Stimulated activated CD4-positive, alpha-beta T cell treated with anti-CD3 and anti-CD28 coated beads, Interleukin-1b, Interleukin-23, amount 100 ng/mL, for 48 hours (primary cell): ENCODE measurements at places on chromosomes 16 and 17.

DNA sequence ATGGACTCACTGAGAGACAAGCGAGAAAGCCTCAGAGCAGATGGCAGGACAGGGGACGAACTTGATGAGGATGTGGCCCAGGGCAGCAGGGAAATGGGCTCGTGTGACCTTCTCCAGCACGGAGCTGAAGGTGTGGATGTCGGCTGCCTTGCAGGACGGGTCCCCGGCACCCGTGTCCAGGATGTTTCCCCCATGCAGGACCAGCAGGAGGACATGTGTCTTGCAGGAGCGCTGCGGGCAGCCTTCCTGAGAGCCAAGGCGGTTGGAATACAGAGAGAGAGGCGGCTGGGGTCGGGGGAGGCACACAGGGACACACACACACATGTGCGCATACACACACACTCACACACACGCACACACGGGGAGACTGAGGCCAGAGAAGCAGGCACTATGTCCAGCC lies 39.3 kb downstream of the PIMREG start:
- no peak for DNase-seq

DNA sequence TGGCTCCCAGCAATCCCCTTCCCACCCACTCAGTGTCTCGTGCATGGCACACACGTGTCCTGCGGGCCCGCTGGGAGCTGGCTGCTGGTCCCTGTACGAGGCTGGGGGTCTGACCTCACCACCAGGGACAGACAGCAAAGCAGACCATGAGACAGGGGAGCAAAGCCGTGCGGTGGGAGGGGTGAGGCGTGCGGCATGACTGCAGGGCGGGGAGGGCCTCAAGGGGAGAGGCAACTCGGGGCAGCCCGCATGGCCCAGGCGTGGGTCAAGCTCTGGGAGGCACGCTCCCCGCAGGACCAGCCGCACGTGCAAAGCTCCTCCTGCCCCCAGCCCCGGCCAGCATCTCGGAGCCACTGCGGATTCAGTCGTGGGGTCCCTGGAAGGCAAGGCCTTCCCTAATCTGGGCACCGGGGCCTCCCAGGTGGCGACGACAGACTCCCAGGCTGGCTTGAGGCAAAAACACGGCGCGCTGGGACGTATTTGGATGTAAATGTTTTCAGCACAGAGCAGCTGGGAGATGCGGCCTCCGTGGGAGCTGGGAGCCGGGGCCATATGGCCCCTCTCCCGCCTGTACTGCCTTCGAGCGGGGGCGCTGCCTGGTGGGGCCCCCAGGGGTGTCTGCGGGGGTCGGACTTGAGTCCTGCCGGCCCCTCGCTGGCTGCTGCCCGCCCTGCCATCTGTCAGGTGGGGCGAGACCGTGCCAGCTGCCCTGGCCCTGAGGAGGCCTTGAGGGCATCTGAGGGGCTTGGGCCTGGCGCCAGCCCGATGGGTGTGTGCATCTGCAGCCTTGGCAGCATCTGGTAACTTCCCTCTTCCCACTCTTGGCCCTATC lies 12.2 kb upstream of the CBFA2T3 start:
- no peak for DNase-seq

DNA sequence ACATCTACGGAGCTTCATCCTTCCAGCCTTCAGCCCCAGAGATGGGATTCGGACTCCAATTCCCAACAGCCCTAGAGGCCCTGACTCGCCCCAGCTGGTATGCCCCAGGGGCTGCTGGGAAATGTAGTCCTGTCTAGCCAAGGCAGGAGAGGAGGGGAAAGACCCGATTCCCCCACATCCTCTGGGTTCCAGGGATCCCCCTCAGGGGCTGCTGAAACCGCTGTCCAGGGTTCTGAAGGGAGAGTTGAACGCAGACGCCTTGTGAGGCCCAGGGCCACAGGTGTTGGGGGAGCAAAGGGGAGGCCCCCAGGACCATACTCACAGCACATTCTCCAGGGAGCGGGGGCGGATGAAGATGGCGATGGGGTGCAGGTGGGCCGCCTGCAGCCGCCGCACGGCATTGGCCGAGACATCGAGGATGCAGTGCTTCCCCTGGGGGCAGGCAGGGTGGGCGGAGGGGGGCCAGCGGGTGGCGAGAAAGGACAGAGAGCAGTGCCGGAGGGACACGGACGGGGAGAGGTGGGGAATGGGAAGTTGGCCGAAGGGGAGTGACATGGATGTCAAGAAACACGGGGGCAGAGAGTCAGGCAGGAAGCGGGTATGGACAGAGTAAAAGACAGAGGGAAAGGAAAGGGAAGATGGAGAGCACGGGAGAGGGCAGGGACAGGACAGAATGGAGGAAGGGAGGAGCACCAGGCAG lies 12.6 kb upstream of the ASGR1 start:
- DNase-seq, result no peak

GRCh38 chr16:56352351-56353053 lies 72.8 kb downstream of the AMFR start:
- no peak for DNase-seq

- DNase-seq, result peak; percentile 12
Measured at GRCh38 chr17:62892870-62893338, 73.1 kb upstream of the TANC2 start.

GRCh38 chr17:55663400-55663799 lies 59.3 kb downstream of the TMEM100 start:
- DNase-seq, result no peak

DNA sequence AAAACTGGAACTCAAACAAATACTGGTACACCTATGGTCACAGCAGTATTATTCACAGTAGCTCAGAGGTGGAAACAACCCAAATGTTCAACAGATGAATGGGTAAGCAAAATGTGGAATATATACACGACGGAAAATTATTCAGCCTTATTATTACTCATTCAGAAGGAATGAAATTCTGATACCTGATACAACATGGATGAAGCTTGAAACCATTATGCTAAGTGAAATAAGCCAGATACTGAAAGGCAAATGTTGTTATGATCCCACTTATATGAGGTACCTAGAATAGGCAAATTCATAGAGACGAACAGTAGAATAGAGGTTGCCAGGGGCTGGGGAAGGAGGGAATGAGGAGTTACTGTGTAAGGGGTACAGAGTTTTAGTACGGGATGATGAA lies 27.1 kb upstream of the MYLK3 start:
- no peak for DNase-seq

DNA sequence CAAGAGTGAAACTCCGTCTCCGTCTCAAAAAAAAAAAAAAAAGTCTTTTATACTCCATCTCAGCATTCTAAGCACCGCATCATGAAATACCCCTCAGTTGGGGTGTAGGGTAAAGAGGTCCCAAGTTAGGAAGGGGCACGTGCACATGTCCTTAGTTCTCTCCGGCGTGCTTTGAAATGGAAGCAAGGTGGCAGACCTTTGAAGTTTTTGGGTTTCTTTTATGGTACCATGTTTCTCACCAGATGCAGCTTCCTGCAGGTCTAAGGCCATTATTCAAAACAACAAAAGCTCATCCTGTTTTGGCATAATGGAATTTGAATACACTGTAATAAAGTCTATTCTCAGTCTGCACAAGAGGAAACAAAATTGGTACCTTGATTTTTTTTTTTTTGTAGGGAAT lies 9.6 kb downstream of the EMC8 start:
- no peak for DNase-seq

- no peak for DNase-seq
Measured at GRCh38 chr17:6787081-6787693, 11.2 kb downstream of the FBXO39 start.

- peak; percentile 36 for DNase-seq
Measured at GRCh38 chr17:2055292-2056205, 646 bp downstream of the HIC1 start.

- no peak for DNase-seq
Measured at GRCh38 chr17:78479369-78479768, 97.8 kb downstream of the DNAH17 start.

GRCh38 chr17:57665128-57665527 lies 80.0 kb downstream of the CCDC182 start:
- no peak for DNase-seq

DNA sequence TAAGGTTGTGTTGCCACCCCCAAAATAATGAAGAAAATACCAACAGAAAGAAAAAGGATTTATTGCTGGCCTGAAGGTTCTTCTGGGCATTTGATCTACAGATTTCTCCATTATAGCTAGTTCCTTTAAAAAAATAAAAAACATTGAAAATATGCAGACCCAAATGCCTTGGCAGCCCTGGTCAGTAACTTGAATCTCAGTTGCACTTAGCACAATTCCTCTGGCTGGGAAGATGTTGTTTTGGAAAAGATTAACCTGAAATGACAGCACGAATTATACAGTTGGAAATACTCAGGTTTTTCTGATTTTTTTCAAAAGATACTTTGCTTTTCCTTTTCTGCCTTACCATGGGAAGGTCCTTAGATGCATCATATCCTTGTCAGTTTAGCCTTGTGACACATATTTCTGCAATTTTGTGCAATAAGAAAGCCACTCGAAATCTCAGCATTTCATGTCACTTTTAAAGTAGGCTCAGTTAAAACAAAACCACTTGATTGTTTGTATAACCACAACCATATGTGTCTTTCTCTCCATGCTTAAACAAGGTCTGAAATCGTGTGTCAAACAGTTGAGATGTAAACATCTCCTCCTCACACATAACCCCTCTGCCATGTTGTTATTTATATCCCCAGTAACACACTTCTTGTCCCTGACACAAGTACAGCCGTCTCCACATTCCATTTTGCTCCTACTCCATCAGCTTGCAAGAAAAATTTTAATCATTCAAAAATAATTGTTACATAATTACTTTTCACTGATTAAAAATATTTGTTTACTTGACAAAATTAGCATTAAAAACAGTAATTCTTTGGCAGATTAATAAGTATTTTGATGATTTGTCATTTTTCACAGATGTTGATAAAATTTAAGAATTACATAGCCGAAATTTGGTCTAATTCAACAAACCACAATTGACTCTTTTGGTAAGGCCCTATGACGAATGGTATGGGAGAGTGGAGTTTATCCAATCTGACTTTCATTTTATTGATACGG lies 61.1 kb downstream of the SIAH1 start:
- no peak for DNase-seq

DNA sequence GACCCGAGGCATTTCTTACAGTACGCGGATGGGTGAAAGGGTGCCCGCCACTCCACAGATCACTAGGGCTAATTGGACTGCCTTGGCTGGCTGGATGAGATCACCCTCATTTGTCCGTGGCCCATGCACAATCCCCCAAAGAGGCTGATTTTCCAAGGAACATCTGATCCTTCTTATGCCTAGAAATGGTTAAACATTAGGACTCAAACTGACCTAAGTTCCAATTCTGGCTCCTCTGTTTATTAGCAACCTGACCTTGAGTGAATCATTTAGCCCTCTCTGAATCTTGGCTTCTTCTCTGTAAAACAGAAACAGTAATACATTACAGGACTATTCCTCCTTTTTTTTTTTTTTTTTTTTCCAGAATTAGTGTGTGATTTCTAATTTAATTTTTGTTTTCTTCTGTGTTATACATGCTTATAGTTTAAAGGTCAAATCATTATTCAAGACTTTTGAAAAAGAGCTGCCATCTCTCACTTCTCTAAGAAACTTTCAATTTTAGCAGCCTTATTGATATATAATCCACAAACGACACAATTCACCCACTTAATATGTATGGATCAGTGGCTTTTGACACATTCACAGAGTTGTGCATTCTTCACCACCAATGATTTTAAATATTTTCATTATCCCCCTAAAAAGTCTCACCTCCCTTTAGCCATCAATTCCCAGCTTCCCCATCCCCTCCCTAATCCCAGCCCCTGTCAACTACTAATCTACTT lies 45.4 kb upstream of the TMEM132E start:
- no peak for DNase-seq

DNA sequence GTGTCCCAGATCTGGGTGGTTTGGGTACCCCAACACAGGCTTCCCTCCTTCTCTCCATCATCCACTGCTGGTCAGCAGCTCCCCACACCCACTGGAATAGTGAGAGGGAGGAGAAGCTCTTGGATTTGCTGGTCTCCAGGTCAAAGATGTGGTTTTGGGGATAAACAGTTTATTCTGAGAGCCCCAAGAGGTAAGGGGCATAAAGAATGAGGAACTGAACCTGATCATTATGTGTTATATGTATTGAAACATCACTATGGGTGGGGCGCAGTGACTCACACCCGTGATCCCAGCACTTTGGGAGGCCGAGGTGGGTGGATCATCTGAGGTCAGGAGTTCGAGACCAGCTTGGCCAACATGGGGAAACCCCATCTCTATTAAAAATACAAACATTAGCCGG lies 3.9 kb downstream of the DPEP2 start:
- peak; percentile 31 for DNase-seq
